ENCODE measurements at places on chromosomes 3 and 15.

GRCh38 chr15:67165254-67166253, 88.9 kb downstream of the AAGAB start:
- DNase-seq, result no peak

DNA sequence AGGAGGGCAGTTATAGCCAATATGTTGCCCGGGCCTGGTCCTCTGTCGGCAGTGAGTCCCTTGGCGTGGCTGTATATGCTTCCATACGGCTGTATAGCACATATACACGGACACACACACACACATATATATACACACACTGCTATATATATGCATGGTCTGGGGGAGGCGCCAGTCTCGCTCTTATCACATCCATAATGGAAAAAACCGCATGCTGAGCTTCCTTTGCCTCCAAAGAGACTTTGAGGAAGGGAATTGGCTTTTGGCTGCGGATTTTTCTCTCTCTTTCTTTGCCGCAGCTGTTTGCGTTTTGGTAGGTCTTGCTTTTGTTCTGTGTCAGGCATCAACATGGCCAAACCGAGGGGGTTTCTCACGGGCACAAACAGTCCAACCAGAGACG, 11.3 kb upstream of the TMEM115 start:
- no peak for DNase-seq

- no peak for DNase-seq
These were observed 49.8 kb downstream of the BOC start for GRCh38 chr3:113261063-113261625.

DNA sequence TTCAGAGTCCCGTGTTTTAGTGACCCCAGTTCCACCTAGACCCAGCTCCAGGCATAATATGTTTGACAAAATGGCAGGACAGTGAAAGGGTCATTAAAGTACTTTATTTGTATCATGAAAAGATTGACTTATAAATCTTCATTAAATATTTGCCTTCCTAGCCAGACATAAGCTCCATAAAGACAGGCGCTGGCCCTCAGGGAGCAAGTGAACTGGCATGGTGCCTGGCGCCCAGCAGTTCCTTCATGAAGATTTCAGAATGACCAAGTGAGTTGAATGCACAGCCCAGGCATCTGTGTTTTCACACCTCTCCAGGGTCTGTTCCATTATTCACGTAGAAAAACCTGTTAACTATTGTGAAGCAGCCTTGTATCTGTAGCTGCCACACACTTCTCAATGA, 166.2 kb downstream of the GAP43 start:
- no peak for DNase-seq

GRCh38 chr3:459311-459670, 262.7 kb downstream of the CHL1 start:
- DNase-seq, result no peak

DNA sequence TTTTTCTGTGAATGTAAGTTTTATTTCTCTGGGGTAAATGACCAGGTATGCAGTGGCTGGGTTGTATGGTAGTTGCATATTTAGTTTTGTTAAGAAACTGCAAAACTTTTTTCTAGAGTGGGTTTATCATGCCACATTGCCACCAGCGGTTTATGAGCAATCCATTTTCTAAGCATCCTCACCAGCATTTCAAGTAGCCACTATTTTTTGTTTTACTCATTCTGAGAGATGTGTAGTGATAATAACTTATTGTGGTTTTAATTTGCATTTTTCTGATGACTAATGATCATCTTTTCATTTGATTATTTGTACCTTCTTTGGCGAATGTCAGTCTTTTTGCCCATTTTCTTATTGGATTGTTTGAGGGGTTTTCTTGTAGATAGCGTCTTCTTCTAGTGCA, 56.2 kb downstream of the SPRED1 start:
- DNase-seq, result no peak

DNA sequence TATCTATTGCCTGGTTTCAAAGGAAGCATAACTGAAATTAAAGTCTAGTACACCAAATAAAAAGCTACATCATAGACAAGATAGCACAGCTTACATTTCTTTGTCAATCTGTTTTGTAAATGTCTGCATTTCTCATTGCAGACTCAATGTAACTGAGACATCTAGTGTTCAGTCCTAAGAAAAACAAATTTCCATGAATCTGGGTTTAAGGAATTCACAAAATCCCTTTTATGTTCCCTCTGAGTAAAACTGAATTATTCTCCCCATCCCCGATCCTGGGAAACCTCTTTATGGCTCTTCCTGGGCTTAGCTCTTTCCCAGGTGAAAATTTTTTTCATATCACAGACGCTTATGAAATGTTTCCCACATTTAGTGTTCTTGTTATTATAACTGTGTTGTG, 21.6 kb upstream of the RASA2 start:
- DNase-seq, result no peak

DNA sequence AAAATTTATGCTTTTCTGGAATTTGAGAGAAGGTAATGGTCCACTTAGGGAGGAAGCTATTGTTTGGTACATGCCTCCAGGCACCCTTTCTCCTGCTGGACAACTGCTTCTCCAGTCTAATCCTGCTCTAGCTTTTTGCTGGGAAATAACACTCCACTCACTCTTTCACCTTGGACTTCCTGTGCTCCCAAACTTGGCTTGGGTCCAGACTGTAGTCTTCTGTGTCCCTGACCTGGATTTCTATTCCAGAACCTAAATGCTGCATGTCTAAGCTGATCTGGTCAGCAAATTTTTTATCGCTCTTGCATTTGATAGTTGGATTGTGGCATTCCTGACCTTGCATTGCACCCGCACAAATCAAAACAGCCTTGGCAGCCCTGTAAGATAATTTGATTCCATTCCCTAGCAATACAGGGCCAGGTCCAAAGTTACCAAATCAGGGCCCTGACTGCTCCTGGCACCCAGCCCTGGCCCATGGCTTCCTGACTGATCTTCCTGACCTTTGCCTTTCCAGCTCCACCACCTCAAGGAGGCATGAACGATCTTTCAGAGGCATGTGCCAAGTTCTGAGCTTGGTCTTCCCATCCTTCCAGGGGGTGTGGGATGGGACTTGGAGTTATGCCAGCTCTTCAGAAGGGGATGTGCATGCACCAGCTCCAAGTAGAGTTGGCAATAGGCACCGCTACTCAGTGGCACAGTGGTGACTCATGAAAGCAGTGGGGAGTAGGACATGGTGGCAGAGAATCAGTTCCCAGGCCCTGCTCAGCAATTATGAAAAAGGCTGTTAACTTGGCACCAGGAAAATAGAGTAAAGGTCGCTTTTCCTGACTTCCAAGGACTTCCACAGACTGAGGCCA, 43.9 kb upstream of the GOLGA8J start:
- DNase-seq, result no peak

- no peak for DNase-seq
These were observed 52.4 kb upstream of the SLC6A1 start for GRCh38 chr3:10940106-10940505.

- no peak for DNase-seq
These were observed 23.9 kb downstream of the ALDH1L1 start for GRCh38 chr3:126156468-126156867.

- no peak for DNase-seq
These were observed 763.3 kb upstream of the CFAP20DC start for GRCh38 chr3:59813148-59813538.

GRCh38 chr15:94079459-94079858, 151.9 kb upstream of the MCTP2 start:
- no peak for DNase-seq

GRCh38 chr3:54353946-54354345, 231.6 kb downstream of the CACNA2D3 start:
- no peak for DNase-seq

GRCh38 chr3:64184621-64185020, 40.6 kb downstream of the PRICKLE2 start:
- DNase-seq, result no peak

- no peak for DNase-seq
These were observed 142.8 kb downstream of the NTRK3 start for GRCh38 chr15:88113613-88114308.

DNA sequence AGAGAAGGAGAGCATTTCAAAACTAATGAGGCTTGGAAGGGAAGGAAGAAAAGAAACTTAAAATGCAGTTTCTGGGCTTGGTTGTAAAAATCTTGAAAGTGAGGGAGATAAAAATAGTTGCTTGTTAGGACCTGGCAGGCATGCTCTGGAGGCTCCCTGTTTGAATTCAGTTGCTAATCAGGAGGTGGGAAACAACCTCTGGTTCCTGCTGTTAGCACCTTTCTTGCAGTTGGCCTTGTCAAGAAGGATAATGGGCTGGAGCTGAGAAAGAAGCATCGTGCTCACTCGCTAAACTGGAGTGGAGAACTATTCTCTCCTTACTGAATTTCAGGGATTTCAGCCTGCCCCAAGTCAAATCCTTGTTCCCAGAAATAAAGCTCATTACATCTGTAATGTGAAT, 23.4 kb downstream of the SNAPC5 start:
- DNase-seq, result no peak

DNA sequence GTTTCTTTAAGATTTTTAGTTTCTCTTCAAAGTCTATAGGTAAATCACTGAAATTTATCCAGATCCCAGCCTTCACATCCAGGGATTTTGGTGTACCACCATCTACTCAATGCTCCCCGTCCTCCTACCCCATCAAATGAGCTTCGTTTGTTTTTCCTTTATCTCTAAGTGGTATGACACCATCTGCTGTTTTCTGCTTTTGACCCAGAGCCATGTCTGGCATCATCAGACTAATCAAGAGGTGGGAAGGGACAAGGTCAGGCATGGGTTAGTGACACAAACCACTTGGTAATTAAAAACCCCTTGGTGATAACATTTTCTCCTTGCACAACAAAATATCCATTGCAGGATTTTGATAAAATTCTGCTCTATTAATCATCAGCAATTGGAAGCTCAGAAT, 92.7 kb upstream of the GOLGA8J start:
- DNase-seq, result no peak

GRCh38 chr3:24086617-24087404, 141.7 kb downstream of the NR1D2 start:
- DNase-seq, result no peak

DNA sequence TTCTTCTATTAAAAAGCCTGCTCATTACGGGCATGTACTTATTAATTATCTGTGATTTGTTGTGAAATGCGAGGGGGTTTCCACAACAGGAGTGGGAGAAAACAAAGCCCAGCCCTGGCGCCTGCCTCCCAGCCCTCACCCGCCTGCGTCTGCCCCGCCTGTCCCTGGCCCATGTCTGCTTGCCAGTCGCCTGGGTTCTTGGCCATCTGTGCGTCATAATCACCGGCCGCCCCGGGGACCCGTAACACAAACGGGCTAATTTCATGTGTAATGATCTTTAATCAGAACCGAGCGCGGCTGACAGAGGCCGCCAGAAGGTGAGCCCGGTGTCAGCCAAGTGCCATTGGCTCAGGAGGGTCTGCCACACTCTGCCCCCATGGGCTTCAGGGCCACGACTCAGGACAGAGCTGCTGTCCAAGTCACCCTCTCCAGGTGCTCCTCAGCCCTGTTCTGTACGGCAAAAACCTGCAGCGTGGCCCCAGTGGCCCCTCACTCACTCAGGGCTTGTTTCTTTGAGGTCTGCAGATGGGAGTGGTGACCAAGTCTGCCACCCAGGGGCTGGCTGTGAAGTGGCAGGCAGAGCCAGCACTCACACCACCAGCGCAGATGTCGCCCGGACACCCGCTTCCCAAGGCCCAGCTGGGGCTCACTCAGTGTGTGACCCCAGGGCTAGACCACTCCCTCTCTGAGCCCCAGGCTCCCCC, 28.8 kb upstream of the TMEM115 start:
- DNase-seq, result no peak
